ENCODE measurements at places on chromosomes 11 and 22.

- DNase-seq, result no peak
These were observed 40.1 kb downstream of the CSRP3 start for GRCh38 chr11:19161651-19162050.

DNA sequence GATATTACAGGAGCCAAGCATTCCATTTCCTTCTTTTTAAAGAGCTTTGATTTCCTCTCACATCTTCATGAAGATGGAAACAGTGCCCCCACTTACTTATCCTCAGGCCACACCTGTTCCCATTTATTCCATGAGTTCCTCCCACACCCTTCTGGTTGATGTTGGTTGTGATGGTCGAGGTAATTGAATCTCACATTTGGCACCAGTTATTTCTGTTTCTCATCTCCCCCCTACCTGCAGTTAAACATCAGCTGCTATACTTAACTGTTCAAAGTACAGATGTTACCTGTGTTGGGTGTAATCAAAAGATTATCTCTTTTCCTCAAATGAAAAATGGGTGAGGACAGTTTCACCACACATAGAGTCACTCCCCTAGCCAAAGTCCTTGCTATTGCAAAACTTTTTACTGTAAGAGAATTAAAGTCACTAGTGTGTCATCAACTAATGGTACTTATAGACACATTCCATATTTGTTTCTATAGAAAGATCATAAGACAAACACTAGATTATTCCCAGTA is 1.9 kb downstream of the TMEM45B start:
- DNase-seq, result no peak

GRCh38 chr22:20196094-20196842 is 45.4 kb upstream of the CCDC188 start:
- no peak for DNase-seq

- no peak for DNase-seq
These were observed 523.7 kb downstream of the INSC start for GRCh38 chr11:15638386-15638787.

DNA sequence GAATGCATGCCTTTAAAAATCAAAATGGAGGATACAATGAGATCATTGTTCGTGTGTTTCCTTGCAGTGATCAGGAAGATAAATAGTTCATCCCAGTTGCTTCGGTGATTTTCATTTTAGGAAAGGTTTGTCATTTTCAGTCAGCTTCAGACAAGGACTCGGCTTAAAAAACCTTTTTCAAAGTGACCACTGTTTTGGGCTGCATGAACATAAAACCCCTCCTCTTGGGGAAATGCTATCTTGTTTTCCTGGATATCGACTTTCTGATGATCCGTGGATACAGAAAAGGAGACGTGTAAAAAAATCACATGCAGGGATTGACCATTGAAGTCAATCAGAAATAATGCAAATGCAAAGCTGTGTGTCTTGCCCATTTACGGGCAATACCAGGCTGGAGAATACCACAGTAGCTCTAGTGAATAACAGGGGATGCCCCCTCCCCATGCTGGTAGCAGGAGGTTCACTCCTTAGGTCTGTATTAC is 146.8 kb downstream of the MAML2 start:
- no peak for DNase-seq

DNA sequence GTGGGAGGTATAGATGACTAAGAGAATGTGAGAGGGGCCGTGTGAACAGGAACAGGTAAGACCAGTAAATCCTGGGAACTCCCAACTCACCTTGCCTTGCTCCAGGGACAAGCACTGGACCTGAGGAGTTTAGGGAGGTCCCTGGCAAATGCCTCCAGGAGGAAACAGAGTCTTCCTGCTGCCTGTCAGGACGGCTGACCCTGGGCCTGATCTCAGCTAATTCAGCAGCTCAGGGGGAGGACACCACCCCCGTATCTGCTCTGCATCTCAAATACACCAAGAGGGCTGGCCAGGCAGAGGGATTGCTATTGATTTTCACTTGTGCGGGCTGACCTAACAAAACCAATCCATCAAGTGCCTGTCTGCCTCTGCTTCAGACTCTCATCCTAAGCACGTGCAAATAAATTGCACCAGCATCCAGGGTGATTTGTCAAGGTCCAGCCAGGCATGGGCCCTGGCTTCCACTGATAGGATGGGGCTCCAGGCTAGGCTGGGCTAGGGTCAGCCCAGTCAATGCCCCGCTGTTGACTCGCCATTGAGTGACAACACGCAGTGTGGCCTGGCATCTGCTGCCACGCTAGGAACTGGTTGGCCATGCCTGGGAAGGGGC is 20.3 kb downstream of the UQCR10 start:
- no peak for DNase-seq

DNA sequence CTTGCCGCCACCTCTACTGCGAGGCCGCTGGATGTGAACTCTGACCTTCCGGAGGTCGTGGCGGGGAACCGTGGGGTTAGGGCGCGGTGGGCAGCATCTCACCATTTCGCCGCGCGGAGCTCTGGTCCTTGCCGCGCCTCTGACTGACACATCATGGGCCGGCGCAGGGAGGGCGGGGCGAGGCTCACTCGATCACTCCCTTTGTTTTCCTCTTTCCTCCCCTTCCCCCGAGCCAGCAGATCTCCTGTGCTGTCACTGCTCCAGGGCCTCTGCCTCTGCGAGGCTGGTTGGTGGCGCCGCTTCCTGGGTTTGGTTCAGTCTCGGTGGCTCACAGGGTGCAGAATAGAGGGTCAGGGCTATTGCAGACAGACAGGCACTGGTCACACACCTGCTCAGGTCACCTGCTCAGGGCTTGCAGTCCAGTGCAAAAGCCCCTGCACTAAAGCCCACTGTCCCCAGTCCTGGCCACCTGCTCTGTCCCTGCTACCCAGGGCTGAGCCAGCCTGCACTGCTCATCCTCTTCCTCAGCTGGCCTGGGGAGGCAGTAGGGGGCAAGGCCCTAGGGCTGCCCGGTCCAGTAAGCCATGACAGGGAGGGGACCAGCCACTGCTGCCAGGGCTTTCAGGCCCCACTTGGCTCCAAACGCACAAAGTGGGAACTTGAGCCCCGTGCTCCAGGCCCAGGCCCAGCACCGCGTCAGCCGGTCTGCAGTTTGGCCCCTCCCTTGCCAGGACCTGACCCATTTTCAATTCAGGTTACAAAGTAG is 36.2 kb downstream of the PISD start:
- no peak for DNase-seq

GRCh38 chr11:55854704-55855103 is 16.2 kb downstream of the OR5D16 start:
- DNase-seq, result no peak

DNA sequence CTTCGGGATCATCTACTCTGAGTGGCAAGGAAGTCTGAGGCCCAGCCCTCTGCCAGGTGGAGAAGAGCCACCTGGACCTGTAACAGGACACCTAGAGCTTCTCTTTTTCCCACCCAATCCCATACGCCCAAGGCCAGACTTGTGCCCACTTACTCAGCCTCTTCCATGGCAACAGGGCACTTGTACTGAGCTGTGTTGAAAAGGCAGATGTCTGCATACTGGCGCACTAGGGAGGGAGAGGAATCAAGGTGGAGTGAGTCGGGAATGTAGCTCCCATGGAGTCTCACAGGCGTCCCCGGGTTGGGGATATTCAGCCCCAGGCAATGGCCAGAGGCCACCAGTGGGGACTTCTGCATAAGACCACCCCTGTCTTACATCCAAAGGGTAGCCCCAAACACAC is 36.1 kb downstream of the TPBGL start:
- no peak for DNase-seq

- no peak for DNase-seq
These were observed 121.4 kb upstream of the ANO1 start for GRCh38 chr11:69956669-69957190.

GRCh38 chr11:133506023-133506422 is 26.3 kb downstream of the OPCML start:
- DNase-seq, result peak; percentile 40

DNA sequence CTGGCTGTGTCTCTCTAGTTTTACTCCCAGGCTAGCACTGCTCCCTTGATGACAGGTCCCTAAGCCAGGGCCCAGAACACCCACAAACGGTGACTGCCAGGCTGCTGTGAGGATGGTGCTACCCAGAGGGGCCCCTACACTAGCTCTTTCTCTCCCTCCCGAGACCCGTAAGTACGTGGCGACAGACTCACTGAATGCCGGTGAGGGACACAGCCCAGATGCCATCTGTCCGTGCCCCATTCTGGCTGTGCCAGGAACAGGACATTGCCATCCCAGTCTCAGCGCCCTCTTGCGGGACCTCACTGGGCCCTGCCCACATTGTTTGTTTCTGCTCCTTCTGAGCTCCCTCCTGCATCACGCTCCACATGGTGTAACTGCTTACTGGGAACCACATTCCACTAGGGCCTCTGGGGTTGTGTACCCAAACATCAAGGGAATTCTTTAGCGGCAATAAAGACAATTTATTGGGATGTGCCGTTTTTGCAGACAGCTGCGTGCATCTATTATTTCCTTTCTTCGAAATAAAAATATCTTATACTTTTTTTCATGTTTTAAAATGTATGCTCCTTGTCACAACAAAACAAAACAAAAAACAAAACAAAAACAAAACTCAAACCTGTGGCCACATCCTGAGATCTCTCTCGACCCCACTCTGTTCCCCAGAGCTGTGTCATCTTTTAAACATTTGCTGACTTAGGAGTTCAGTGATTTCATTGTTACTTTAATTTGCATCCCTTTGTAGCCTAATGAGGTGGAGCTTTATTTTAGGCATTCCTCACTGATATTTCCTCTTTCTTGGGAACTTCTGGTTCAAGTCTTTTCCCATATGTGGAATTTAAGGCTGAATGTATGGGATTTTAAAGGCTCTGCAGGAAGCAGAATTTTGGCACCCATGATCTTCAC is 4.4 kb upstream of the TPCN2 start:
- DNase-seq, result no peak

DNA sequence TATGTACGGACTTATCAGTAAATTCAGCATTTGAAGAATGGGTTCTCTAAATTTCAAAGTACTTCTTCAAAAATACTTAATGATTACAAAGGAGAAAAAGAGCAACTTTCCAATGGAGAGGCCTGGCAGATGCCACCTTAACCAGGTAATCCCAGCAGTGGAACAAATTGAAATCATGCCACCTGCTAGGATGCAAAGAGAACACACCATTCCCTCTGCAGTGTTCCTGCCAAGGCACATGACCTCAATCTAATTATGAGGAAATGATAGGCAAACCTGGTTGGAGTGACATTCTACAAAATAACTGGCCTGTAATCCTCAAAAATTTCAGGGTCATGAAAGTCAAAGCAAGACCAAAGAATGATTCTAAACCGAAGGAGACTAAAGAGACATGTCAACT is 21.5 kb downstream of the TNRC6B start:
- no peak for DNase-seq

DNA sequence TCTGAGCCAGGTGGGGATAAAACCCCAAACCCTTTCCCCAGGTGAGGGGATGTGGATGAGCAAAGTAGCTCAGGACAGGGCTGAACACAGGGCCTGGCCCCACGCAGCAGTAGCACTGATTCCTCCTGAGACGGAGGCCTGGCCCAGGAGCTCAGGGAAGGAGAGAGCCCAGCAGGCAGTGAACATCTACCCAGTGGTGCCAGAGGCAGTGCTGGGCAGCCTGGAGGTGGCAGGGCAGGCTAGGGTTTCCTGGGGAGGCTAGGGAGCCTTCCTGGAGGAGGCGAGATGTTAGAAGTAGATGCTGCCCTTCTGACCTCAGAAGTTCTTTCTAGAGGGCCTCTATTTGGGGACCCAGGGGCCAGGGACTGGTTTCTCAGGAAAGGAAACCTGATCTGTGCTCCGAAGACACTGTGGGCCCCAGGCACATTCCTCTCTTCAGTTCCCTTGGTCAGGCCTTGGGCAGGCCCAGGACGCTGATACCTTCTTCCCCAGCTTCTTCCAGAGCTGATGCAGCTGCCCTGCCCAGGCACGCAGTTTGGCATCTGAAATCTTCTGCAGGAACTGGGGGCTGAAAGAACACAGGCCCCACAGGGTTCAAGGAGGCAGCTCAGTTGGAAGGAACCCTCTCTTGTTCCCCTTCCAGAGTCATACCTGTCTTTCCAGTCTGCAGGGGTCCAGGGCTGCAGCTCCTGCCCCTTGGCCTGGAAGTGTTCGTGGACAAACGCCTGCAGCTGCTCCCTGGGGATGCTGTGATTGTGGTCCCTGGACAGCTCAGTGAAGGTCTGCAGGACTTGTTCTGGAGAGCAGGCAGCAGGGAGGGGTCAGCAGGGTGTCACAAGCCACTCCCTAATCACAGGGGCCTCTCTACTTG is 16.8 kb downstream of the TREH start:
- no peak for DNase-seq

DNA sequence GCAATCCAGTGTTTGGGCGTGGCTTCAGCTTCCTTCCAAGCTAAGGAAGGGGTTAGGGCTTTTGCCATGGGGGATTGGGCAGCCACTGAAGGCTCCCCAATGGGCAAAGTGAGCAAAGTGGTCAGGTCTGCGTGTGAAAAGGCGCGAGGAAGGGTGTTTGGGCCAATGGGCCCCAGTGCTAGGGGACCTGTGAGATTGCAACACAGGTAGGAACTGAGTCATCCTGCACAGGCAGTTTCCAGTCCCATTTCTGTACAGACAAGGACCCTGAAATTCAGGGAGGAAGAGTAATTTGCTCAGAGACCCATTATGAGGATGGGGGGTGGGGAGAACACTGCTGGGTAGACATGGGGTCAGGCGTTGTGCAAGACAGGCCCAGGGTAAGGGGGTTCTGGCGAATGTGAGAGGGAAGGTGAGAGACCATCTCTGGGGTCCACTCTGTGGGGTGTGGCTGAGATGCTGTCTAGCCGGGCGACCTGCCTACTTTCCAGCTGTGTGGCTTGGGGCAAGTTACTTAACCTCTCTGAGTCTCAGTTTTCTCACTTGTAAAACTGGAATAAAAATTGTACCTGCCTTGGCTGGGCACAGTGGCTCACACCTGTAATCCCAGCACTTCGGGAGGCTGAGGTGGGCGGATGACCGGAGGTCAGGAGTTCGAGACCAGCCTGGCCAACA is 7.3 kb downstream of the CCDC88B start:
- no peak for DNase-seq
